ENCODE measurements at places on chromosomes 1 and 21.

DNA sequence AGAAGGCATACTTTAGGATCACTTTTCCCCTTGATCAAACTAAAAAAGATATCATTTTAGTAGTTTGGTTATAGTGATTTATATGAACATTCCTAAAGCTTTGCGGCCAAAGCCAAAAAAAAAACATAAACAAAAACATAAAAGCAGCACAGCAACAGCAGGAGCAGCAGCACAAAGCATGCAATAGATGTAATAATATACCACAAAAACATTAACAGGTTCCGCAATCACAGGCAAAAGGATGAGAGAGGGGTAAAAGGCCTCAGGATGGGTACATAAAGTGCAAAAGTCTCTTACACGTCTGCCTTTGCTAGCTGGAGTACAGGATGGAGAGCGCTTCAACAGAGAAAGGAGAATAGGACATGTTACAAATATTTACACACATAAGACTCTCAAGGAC is 119.0 kb downstream of the COQ8A start:
- DNase-seq = no peak

GRCh38 chr1:161784968-161785367 is 18.8 kb downstream of the ATF6 start:
- DNase-seq = no peak

DNA sequence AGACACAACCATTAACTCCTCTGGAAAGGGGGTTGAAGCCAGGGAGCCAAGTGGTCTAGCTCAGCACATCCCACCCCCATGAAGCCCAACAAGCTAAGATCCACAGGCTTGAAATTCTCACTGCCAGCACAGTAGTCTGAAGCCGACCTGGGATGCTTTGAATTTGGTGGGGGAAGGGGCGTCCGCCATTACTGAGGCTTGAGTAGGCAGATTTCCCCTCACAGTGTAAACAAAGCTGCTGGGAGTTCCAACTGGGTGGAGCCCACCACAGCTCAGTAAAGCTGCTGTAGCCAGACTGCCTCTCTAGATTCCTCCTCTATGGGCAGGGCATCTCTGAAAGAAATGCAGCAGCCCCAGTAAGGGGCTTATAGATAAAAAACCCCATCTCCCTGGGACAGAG is 193.5 kb downstream of the GPATCH2 start:
- no peak for DNase-seq

- DNase-seq = no peak
Measured at GRCh38 chr1:220344745-220345144, 72.5 kb upstream of the RAB3GAP2 start.

DNA sequence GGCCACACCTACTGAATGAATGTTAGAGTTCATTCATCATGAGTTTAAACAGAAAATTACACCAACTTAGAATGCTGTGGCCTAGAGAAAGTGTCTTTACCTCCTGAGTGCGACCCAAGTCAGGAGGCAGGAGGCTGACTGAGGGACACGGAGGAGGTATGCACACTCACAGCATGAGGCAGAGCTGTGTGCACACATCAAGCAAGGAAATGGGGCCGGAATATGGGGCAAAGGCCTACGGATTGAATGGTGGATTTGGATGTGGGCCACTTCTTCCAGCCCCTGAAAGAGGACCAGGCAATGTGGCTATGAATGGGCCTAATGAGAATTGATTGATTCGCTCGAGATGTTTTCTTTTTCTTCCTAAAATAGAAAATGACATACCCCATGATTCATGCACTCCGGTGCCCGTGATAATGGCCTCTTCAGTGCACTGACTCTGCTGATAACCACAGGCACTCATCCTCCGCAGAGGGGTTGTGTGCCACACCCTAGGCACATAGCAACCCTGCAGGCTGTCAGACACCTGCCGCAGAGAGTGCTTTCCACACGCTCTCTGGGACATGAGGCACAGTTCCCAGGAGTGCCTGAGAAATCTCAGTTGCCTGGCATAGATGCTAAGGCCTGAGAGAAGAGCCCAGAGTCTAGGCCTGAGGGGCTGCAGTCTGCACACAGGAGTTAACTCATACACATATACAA is 155.5 kb downstream of the GLUL start:
- DNase-seq = no peak

GRCh38 chr1:228778961-228779360 is 43.7 kb downstream of the RHOU start:
- no peak for DNase-seq

DNA sequence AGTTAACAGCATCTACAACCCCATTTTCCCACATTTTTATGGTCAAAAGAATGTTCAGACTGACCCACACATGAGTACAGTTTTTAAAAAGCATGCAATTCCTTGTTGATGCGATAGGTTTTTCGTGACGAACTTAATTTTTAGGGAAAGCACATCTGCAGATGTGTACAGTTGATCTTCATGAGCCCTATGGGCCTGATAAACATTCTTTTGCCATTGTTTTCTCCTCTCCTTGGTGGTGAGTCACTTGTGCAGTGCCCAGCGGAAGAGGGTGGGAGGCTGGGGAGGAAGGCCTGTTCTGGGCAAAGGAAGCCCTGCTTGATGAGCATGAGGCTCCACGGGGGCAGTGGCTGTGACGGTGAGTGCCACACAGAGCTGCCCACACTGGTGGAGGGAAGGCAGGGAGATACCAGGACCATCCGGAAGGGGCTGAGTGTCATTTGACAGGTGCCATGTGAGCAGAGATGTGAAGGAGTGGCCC is 5.3 kb downstream of the ARF1 start:
- no peak for DNase-seq

GRCh38 chr1:89429062-89429461 is 65.2 kb downstream of the GBP6 start:
- no peak for DNase-seq

DNA sequence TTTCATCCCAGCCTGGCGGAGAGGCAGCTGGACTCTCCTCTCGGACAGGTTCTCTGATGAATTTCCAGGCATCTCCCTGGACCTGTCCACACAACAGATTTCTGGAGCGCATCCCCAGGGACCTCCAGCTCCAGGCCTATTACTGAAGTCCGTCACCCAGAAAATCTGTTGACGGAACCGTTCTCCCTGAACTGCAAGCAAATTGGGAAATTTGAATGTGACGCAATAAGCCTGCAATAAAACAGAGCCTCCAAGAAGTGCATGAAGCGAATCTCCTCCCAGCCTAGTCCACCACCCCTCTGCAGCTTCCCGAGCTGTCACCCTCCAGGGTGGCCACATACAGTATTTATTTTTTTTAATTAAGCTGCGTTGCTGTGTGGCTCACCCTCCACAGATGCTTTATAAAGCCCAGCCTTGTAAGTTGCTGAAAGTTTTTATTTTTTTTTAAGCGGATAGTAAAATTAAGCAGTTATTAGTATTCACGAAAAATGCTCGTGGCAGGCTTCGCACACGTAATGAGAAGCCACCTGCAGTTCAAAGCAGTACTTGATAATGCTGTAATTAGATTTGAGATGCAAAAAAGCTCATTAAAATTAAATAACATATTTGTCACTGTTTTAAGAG is 173.3 kb downstream of the CAMTA1 start:
- DNase-seq = no peak

GRCh38 chr1:16158025-16158424 is 2.2 kb upstream of the EPHA2 start:
- no peak for DNase-seq

DNA sequence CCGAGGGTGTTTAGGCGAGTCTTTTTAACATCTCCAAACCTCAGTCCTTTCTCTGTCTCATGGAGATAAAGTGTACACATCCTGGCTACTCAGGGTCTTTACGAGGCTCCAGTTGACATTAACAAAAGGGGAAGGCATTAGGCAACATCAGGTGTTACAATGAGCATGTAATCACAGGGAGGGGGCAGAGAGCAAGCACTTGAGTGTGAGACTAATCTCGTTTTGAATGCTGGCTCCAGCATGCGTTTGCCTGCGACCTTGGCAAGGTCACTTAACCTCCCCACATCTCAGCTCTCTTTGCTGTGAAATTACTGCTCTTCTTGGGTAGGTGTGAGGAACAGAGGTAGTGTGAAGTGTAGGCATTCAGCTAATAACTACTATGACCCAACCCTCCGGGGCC is 3.1 kb downstream of the TNNT2 start:
- no peak for DNase-seq

- DNase-seq = no peak
Measured at GRCh38 chr1:209823143-209824041, 4.4 kb upstream of the UTP25 start.

DNA sequence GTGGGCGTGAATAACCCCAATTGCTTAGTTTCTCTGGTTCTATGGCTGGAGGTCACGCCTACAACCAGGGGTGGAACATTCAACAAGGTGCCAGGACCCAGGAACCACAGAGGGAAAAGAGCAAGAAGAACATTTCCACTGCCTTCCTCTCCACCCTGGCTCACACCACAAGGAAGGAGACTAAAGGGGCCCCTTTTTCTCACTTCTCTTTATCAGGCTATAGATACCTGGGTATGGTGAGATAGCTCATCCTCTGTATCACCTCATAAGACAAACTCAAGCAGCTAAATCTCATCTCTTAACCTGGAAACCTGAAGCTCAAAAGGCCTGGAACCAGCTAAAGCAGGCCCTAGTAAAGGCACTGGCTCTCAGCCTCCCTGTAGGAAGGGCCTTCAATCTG is 438.8 kb upstream of the OLFM3 start:
- DNase-seq = no peak

DNA sequence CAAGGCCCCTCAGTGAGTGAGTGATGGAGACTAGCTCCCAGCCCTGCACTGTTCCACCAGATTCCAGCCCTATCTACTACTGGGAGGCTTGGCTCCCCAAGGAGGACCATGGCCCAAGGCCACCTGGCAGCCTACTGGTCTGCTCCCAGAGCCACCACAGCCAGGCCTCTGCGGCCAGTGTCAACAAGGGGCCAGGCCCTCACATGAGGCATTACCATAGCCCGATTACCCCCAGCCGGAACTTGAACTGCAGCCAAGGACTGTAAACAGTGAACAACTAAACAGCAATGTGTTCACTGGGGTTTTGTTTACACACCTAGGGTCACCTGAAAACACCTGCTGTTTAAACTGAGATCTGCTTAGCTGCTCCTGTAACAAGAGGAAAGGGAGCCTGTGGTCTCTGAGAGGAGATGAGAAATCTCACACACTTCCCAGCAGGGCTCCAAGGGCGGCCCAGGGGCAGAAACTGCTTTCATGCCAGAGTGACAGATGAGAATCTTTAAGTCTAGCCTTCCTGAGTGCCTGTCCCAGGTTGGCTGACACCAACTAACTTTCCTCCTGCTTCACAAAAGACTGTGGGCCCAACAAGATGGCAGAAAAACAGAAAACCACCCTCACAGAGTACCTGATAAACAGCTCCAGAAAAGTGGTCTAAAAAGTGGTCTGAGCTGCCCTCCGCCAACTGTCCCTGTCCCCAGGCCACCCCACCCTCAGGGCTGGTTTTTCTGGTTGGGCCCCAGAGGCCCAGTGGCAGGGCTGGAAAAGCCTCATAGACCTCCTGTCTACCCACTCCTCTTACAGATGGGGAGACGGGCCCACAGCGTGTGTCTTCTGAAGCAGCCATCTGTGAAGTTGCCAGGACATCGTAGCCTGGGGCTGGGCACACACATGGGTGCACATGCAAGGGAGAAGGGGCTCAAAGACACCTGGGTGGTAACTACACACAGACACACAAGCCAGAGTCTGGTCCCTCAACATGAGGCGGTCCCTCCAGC is 28.8 kb downstream of the MEF2D start:
- DNase-seq = no peak

- no peak for DNase-seq
Measured at GRCh38 chr1:99674115-99675064, 28.5 kb downstream of the PALMD start.

DNA sequence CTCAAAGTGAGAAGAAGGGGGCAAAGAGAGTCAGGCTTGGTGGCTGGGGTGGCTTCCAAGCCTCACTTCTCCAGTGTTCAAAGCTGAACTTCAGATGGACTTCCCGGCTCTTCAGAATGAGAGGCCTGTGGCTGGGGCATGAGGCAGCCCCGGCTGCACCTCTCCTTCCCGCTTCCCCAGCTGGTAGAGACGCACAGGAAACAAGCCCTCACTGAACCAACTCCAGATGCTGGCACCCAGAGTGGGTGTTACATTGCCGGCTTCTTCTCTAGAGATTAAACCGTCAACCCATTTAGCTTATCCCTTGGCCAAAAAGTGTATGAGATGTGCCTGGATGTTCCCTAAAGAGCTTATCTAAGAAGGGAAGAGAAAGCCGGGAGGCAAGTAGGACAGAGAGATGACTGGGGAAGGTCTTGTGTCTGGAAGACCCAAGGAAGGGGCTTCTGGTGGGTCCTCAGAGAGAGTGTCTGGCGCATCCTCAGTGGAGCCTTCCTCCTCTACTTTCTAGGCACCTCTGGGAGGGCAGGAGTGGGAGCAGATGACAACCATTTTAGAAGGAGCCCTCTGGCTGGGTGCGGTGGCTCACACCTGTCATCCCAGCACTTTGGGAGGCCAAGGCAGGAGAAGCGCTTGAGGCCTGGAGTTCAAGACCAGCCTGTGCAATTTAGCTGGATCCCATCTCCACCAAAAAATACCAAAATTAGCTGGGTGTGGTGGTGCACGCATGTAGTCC is 2.0 kb downstream of the ADAMTSL4 start:
- no peak for DNase-seq

GRCh38 chr1:165994107-165994506 is 166.7 kb downstream of the UCK2 start:
- DNase-seq = no peak

DNA sequence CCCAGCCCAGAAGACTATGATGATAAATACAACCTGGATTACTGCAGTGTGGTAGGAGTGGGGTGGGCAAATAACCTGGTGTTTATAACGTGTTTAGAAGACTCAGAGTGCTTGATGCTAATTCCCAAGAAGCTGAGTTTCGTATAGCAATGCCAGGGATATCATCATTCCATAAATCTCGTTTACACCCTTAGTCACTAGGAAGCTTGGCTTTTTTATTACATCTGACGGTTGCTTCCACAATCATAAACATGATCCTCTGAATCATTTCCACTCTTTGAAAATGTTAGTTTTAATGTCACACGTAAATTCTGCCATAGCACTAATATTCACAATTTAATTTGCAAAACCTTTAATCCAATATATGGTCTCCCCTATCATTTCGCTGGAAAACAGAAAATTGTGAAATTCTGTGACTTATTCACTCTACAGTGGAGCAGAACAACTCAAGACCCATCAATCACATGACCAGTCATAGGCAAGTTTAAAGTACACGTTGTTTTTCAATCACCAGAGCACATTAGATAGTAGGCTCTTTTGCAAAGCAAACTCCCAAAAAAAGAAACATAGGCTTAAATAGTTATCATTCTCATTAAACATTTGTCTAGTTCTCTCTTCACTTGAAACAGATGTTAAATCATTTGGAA is 321.0 kb downstream of the LTN1 start:
- DNase-seq = no peak
